ENCODE measurements at places on chromosomes 13 and 19.

- DNase-seq: no peak
Measured at GRCh38 chr19:55519451-55520311, 17.3 kb downstream of the SBK2 start.

GRCh38 chr13:108609353-108609752 lies 20.1 kb upstream of the MYO16 start:
- no peak for DNase-seq

- no peak for DNase-seq
Measured at GRCh38 chr13:49373716-49374115, 70.1 kb downstream of the CAB39L start.

DNA sequence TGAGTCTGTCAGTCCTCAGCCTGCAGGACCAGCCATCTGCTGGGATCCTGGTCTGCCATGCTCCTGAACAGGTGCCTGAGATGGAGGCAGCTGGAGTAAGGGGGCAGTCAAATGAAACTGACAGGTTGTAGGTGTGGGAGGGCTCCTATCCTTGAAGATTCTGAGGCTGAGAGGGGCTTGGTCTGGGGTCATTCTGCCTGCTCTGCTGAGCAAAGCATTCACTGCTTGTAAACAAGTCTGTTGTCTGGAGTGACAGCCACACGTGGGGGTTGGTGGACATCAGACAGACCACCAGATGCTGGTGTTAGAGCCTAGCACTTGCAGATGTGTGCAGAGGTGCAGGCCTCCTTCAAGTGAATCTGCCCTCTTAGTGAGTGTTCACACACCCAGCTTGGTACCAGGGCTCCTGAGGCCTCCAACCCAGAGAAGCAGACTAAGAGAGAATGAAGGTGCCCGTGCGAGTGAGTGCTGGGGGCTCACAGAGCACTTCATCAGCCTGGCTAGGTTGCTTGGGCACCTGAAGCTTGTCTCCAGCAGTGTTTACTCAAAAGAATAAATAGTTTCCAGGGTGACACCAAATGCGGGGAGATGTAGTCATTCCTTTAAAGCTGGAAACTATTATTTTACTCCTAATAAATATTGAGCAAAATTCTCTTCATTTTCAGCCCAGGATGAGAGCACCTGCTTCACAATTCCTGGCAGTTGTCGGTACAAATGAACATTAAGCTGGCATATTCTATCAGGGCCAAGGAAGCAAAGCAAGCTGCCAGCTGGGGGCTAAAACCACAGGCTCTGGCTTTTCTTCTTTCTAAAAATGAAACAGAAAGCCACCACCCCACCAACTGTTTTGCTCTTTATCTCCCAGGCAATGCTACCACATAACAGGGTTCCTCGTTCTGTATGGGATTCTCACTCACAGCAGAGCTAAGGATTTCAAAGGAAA lies 82.3 kb downstream of the RNASEH2B start:
- no peak for DNase-seq

DNA sequence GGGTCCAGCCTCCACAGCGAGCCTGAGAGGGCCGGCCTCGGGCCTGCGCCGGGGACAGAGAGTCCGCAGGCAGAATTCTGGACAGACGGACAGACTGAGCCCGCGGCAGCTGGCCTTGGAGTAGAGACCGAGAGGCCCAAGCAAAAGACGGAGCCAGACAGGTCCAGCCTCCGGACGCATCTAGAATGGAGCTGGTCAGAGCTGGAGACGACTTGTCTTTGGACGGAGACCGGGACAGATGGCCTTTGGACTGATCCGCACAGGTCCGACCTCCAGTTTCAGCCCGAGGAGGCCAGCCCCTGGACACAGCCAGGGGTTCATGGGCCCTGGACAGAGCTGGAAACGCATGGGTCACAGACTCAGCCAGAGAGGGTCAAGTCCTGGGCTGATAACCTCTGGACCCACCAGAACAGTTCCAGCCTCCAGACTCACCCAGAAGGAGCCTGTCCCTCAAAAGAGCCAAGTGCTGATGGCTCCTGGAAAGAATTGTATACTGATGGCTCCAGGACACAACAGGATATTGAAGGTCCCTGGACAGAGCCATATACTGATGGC lies 490 bp downstream of the ITPKC start:
- DNase-seq: no peak
